ENCODE measurements at places on chromosomes 6 and 20.
A peak's percentile ranks its signal among the peaks of the same experiment; 100 is the strongest.

DNA sequence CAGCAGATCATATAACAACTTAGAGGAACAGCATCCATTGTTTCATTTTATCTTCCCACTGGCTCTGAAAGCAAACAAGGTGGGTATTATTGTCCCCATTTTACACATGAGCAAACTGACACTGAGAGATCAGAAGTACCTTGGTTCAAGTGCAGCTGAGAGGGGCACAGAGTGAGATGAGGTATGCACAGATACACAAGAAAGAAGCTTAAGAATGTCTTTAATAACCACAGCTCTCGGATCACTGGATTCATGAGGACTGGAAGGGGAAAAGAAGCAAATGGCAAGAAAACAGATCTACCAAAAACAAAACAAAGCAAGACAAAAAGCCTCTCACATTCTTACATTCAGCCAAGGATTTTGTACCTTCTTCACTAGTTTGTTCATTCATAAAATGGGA, 10.6 kb downstream of the SLC2A10 start:
- DNase-seq, result no peak
- no peak overlapping the region for H3K27ac ChIP-seq
- H3K4me1 ChIP-seq, result peaks cover 9% of the 10 kb centered on the region
- no peaks in the 10 kb centered on the region for H3K27me3 ChIP-seq
- no peak overlapping the region for H3K4me3 ChIP-seq

- no peak overlapping the region for H3K4me3 ChIP-seq
- H3K4me1 ChIP-seq, result no peaks in the 10 kb centered on the region
- no peaks in the 10 kb centered on the region for H3K27me3 ChIP-seq
- no peak for DNase-seq
These were observed 52.6 kb downstream of the TFAP2A start for GRCh38 chr6:10362300-10362699.

- no peaks in the 10 kb centered on the region for H3K36me3 ChIP-seq
- H3K4me1 ChIP-seq, result no peaks in the 10 kb centered on the region
- H3K27me3 ChIP-seq, result no peaks in the 10 kb centered on the region
These were observed 16.1 kb downstream of the NOL4L start for GRCh38 chr20:32569018-32569379.

DNA sequence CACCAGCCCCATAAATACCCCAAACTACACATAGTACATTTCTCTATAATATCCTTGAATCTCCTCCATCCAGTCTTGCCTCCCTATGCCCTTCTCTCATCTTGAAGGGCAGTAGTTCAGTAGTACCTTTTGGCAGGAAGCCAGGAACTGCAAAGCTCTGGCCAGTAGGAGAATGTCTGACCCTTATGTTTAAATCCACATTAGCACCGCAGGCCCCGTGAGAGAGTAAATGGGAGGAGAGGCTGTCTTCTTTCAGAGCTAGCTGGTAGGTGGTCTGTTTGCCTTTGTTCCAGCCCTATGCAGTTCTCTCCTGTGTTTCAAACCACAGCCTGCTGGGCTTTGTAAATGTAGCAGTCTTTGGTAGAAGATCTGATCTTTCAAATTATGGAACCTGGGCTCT, 690.7 kb downstream of the DOK5 start:
- H3K27ac ChIP-seq, result no peak overlapping the region
- no peak for DNase-seq
- no peak overlapping the region for H3K4me3 ChIP-seq
- H3K4me1 ChIP-seq, result no peaks in the 10 kb centered on the region

GRCh38 chr6:45933855-45934254, 81.8 kb downstream of the CLIC5 start:
- H3K27me3 ChIP-seq, result peaks cover 25% of the 10 kb centered on the region
- no peak overlapping the region for H3K27ac ChIP-seq
- no peaks in the 10 kb centered on the region for H3K4me1 ChIP-seq
- no peaks in the 10 kb centered on the region for H3K36me3 ChIP-seq

DNA sequence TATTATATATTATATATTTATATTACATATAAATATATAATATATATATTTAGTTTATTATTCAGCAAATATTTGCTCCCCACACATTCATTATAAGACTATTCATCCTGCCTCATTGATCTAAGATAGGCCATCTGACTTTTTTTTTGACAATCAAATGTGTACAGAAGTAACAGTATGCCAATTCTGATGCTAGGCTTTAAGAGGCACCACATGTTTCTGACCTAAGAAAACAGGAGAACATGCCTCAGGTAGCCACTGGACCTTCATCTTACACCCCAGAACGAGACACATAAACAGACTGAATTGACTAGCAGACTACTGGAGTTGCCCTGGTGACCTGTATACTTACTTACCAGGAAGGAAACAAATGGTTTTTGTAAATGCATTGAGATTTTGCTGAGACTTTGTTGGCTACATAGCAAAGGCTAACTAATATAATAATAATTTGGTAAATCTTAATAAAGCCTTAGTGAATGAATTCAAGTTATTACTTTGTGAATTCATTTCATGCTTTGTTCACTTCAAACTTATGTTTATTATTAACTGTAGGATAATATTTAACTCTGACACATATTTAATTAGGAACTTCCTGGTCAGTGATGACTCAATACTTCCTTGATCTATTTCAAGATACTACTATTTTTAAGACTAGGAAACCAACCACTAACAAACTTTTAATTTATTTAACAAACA, 13.4 kb upstream of the MYO6 start:
- no peaks in the 10 kb centered on the region for H3K36me3 ChIP-seq
- H3K27me3 ChIP-seq, result no peaks in the 10 kb centered on the region
- H3K4me1 ChIP-seq, result peaks cover 10% of the 10 kb centered on the region
- no peak overlapping the region for H3K4me3 ChIP-seq
- peak; percentile 41 for DNase-seq

- no peak overlapping the region for H3K27ac ChIP-seq
- no peak overlapping the region for H3K4me3 ChIP-seq
- DNase-seq, result no peak
- H3K36me3 ChIP-seq, result no peaks in the 10 kb centered on the region
- peaks cover 54% of the 10 kb centered on the region for H3K27me3 ChIP-seq
- no peaks in the 10 kb centered on the region for H3K4me1 ChIP-seq
These were observed 4.9 kb downstream of the RIMS4 start for GRCh38 chr20:44805335-44805978.

- H3K27me3 ChIP-seq, result no peaks in the 10 kb centered on the region
- no peaks in the 10 kb centered on the region for H3K4me1 ChIP-seq
- H3K27ac ChIP-seq, result no peak overlapping the region
- no peak overlapping the region for H3K4me3 ChIP-seq
- DNase-seq, result no peak
These were observed 7.1 kb upstream of the SLC22A7 start for GRCh38 chr6:43290905-43291355.

- no peak for DNase-seq
- H3K4me3 ChIP-seq, result no peak overlapping the region
- no peaks in the 10 kb centered on the region for H3K4me1 ChIP-seq
- peaks cover 18% of the 10 kb centered on the region for H3K36me3 ChIP-seq
These were observed 35.9 kb downstream of the CDC40 start for GRCh38 chr6:110216140-110216539.

DNA sequence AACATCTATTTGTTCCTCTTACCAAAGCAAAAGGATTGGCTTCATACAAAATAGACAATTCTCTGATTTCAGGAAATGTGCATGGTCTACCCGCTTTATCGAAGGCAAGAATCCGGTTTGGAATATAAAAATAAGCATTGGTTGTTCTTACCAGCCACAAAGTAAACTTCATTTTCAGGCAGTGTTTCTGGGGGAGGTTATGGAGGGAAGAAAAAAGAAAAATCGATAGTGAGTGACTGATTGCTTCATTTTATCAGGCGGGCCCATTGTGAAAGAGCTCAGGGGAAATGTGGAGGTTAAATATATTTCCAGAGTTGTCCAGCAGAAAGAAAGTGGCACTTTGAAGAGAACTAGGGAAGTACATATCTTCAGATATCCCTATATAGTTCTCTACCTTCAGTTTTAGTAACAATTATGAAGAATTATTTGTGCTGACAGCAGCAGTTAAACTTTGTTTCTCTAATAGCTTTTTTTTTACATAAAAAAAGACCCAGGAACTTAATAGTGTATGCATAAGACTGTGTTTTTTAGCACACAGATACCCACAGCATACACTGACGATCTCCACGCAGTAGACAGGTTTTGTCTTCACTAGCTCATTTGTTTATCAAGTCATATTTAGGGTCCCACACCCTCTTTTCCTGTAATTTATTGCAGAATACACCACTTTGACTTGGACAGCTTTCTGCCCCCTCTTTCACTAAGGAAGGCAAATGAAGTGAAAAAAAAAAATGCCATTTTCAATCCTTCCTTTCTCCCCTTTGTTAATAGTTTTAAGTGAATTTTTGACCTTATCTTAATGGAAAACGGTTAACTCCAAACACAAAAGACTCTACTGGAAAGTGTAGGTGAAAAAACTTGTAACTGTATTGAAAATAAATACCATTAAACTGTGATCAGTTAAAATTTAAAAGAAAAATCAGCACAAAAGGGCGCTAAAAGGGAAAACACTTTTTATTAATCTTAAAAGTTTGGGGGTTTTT, 2.9 kb downstream of the POU3F2 start:
- no peak for DNase-seq
- H3K27ac ChIP-seq, result no peak overlapping the region
- no peaks in the 10 kb centered on the region for H3K36me3 ChIP-seq
- H3K4me1 ChIP-seq, result no peaks in the 10 kb centered on the region
- H3K27me3 ChIP-seq, result peaks cover 93% of the 10 kb centered on the region
- no peak overlapping the region for H3K4me3 ChIP-seq

GRCh38 chr6:133131621-133132465, 109.3 kb upstream of the EYA4 start:
- H3K27ac ChIP-seq, result peak overlapping the region; percentile 69
- no peaks in the 10 kb centered on the region for H3K27me3 ChIP-seq
- DNase-seq, result peak; percentile 4
- H3K36me3 ChIP-seq, result no peaks in the 10 kb centered on the region

GRCh38 chr6:89999154-89999553, 104.9 kb downstream of the GJA10 start:
- H3K27me3 ChIP-seq, result no peaks in the 10 kb centered on the region
- DNase-seq, result no peak
- peaks cover 21% of the 10 kb centered on the region for H3K4me1 ChIP-seq
- H3K4me3 ChIP-seq, result no peak overlapping the region
- no peaks in the 10 kb centered on the region for H3K36me3 ChIP-seq

GRCh38 chr20:10832141-10832540, 158.3 kb upstream of the JAG1 start:
- no peak overlapping the region for H3K27ac ChIP-seq
- no peaks in the 10 kb centered on the region for H3K4me1 ChIP-seq
- DNase-seq, result peak; percentile 19
- H3K27me3 ChIP-seq, result no peaks in the 10 kb centered on the region
- H3K4me3 ChIP-seq, result no peak overlapping the region

- no peak for DNase-seq
- no peak overlapping the region for H3K4me3 ChIP-seq
- no peaks in the 10 kb centered on the region for H3K36me3 ChIP-seq
- peaks cover 8% of the 10 kb centered on the region for H3K27me3 ChIP-seq
These were observed 171.1 kb downstream of the KIF6 start for GRCh38 chr6:39553860-39554802.

- H3K27ac ChIP-seq, result no peak overlapping the region
- H3K4me1 ChIP-seq, result no peaks in the 10 kb centered on the region
- H3K27me3 ChIP-seq, result no peaks in the 10 kb centered on the region
These were observed 92.8 kb upstream of the BTN3A2 start for GRCh38 chr6:26272171-26272637.

GRCh38 chr6:44051515-44051914, 75.7 kb downstream of the MRPL14 start:
- H3K27ac ChIP-seq, result peak overlapping the region; percentile 96
- peak; percentile 76 for DNase-seq
- H3K36me3 ChIP-seq, result no peaks in the 10 kb centered on the region
- no peak overlapping the region for H3K4me3 ChIP-seq
- H3K4me1 ChIP-seq, result peaks cover 89% of the 10 kb centered on the region

GRCh38 chr6:157847846-157848245, 24.8 kb downstream of the SNX9 start:
- H3K27ac ChIP-seq, result no peak overlapping the region
- no peak for DNase-seq
- H3K4me3 ChIP-seq, result no peak overlapping the region
- no peaks in the 10 kb centered on the region for H3K27me3 ChIP-seq
- H3K4me1 ChIP-seq, result peaks cover 27% of the 10 kb centered on the region

GRCh38 chr20:14583413-14583812, 246.0 kb upstream of the FLRT3 start:
- no peak overlapping the region for H3K4me3 ChIP-seq
- peak overlapping the region; percentile 81 for H3K27ac ChIP-seq
- H3K36me3 ChIP-seq, result no peaks in the 10 kb centered on the region
- no peaks in the 10 kb centered on the region for H3K27me3 ChIP-seq
- peaks cover 41% of the 10 kb centered on the region for H3K4me1 ChIP-seq

DNA sequence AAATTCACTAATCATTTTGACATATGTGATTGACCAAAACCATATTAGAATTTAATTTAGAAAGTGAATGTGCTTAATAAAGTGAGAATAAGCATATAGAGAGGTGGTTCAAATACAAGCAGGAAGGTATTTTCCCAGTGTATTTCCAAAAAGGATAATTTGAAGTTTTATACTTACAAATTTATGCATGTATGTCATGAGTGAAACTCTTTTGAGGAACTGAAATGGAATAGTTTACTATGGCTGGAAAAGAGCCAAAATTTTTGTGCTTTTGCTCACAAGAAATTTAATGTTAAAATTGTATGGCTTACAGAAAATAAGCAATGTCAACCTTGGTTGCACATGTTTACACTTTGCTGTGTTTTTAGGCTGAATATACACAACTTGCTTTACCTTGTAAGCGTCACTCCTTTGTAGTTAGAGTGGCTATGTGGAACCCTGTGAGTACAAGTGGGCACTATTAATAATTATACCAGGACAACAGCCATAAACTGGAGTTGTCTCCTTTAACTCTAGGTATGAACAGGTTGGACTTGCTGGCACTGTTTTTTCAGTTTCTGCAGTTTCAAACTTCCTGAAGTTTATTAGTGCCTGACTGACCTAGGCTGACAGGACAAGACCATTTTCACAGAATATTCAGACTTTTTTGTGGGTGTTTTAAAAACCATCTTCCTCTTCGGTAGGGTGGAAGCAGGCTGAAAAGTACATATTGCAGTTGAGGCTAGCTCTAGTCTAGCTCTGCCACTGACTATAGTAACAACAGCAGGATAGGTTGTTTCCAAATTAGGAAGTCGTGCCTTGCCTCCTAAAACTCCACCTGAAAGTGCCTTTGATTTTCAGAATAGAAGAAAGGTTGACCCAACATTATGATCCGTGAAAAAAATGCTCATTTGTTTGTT, 6.0 kb downstream of the AFDN start:
- H3K4me1 ChIP-seq, result peaks cover 49% of the 10 kb centered on the region
- peak; percentile 43 for DNase-seq
- peak overlapping the region; percentile 20 for H3K27ac ChIP-seq
- peak overlapping the region; percentile 22 for H3K4me3 ChIP-seq
- H3K36me3 ChIP-seq, result no peaks in the 10 kb centered on the region

All from PC-3 (cell line).